ENCODE measurements at places on chromosomes 13 and 19.

DNA sequence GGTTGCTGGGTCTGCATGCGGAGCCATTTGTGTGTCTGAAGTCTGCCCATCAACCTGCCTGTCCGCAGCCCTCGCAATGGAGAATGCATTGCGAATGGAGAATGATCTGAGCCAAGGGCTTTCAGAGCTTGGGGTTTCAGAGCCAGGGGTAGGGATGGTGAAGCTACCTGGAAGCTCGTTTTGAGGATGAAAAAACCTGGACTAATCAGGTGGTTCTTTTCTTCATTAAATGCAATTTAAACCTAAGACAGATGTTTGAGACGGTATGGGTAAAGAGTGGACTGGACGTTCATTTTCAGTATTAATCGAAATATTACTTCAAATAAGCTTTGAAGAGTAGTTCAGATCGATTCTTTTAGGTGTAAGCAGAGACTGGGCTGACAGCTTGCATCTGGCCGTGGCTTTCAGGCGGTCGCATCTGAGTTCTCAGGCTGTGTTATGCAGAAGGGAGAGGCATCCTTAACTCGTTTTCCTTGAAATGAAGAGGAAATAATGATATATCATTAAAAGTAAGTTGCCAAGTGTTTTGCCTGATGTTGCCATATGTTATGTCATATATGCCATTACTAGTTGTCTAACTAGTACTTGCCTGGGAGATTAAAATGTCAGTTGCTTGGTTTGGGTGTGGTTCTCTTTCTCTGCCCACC lies 801 bp downstream of the MCF2L start:
- H3K36me3 ChIP-seq, result no peaks in the 10 kb centered on the region
- H3K4me1 ChIP-seq, result peaks cover 23% of the 10 kb centered on the region
- peak overlapping the region; percentile 92 for H3K27ac ChIP-seq
- no peaks in the 10 kb centered on the region for H3K27me3 ChIP-seq
- H3K4me3 ChIP-seq, result peak overlapping the region; percentile 82
- DNase-seq, result no peak

GRCh38 chr19:7867092-7867844 lies 6.9 kb downstream of the PRR36 start:
- peaks cover 32% of the 10 kb centered on the region for H3K4me1 ChIP-seq
- H3K36me3 ChIP-seq, result no peaks in the 10 kb centered on the region
- peaks cover 37% of the 10 kb centered on the region for H3K27me3 ChIP-seq
- DNase-seq, result no peak

- H3K27me3 ChIP-seq, result no peaks in the 10 kb centered on the region
- peaks cover 13% of the 10 kb centered on the region for H3K36me3 ChIP-seq
- no peak for DNase-seq
- H3K4me1 ChIP-seq, result peaks cover 22% of the 10 kb centered on the region
- no peak overlapping the region for H3K27ac ChIP-seq
Measured at GRCh38 chr19:3966051-3967017, 4.6 kb downstream of the DAPK3 start.

DNA sequence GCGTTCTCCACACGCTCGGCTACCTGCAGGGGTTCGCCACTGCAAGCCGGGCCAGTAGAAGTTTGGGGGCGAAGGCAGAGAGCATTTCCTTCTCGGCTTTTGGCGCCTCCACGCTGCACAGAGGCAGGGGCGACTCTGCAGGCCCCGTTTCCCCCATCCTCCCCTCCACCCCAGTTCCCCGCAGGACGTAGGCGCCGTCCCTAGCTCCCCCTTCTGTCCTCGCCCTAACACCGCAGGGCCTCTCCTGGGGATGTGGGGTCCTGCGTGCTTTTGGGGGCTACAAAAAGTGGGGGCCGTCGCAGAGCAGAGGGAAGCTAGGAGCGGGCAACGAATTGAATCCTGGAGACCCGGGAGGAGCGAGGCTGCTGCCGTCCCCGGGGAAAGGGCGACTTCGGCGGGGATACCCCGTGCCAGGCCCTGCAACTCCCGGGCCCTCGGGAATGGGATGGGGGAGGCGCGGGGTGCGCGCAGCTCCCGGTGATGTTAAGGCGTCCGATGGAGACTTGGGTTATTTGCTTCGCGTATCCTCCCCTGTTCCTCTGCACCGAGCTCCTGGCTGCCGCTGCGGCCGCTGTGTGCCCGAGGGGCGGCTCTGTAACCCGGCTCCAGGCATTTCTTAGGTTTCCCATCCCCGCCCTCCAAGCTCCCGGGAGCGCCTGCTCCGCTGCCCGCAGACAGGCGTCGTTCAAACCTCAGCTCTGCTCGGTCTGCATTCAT lies 255.9 kb upstream of the SOX21 start:
- no peak overlapping the region for H3K4me3 ChIP-seq
- no peaks in the 10 kb centered on the region for H3K36me3 ChIP-seq

GRCh38 chr19:36198119-36198518 lies 16.3 kb downstream of the ZNF565 start:
- peaks cover 3% of the 10 kb centered on the region for H3K36me3 ChIP-seq
- no peaks in the 10 kb centered on the region for H3K4me1 ChIP-seq
- no peak overlapping the region for H3K4me3 ChIP-seq
- no peak overlapping the region for H3K27ac ChIP-seq

DNA sequence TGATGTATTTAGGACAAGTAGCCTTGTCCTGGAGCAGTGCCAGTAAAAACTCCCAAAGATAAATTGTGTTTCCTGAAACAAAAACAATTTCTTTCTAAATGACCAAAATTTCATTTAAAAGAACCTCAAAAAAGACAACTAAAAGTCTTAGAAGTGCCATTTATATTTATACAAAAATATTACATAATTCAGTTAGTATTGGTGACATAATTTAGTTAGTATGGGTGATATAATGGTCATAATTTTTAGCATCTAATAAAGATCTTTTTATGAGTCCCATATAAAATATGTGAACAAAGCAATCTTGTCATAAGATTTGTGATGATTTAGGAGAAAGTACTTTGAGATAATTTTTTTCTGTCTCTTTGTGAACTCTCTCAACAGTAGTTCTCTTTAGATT lies 76.0 kb downstream of the ELF1 start:
- no peak overlapping the region for H3K4me3 ChIP-seq
- H3K27ac ChIP-seq, result peak overlapping the region; percentile 32
- H3K4me1 ChIP-seq, result peaks cover 27% of the 10 kb centered on the region
- no peak for DNase-seq

DNA sequence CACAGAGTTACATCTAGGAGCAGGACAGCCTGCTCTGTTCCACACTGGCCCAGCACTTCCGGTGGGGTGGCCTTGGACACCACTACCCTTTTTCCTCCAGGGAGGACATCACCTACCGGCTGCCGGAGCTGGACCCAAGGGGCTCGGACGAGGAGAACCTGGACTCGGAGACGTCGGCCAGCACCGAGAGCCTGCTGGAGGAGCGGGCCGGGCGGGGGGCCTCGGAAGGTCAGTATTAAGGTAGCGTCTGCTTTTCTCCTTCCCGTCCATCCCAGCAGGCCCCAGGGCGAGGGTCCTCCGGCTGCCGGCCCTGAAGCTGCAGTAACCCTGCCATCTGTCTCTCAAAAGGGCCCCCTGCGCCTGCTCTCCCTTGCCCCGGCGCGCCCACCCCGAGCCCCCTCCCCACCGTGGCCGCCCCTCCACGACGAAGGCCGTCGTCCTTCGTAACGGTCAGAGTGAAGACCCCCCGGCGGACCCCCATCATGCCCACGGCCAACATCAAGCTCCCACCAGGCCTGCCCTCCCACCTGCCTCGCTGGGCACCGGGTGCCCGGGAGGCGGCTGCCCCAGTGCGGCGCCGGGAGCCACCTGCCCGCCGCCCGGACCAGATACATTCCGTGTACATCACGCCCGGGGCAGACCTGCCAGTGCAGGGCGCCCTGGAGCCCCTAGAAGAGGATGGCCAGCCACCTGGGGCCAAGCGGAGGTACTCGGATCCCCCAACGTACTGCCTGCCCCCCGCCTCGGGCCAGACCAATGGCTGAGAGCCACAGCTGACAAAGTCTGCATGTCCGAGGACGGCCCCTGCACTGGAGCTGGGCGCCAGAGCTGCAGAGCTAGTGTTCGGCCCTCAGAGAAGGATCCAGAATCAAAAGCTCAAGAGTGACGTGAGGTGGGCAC lies 3.4 kb upstream of the USE1 start:
- H3K4me3 ChIP-seq, result no peak overlapping the region
- no peaks in the 10 kb centered on the region for H3K27me3 ChIP-seq
- H3K36me3 ChIP-seq, result peaks cover 33% of the 10 kb centered on the region
- no peak for DNase-seq
- H3K4me1 ChIP-seq, result peaks cover 25% of the 10 kb centered on the region

Data from activated CD8-positive, alpha-beta T cell treated with anti-CD3 and anti-CD28 coated beads for 36 hours (primary cell).